ENCODE measurements at places on chromosomes 5 and 9. TPM values are rescaled to one million over a fixed set of nuclear protein-coding genes. Genes with fewer than 3 reads are reported as not detected.
A peak's percentile ranks its signal among the peaks of the same experiment; 100 is the strongest.

DNA sequence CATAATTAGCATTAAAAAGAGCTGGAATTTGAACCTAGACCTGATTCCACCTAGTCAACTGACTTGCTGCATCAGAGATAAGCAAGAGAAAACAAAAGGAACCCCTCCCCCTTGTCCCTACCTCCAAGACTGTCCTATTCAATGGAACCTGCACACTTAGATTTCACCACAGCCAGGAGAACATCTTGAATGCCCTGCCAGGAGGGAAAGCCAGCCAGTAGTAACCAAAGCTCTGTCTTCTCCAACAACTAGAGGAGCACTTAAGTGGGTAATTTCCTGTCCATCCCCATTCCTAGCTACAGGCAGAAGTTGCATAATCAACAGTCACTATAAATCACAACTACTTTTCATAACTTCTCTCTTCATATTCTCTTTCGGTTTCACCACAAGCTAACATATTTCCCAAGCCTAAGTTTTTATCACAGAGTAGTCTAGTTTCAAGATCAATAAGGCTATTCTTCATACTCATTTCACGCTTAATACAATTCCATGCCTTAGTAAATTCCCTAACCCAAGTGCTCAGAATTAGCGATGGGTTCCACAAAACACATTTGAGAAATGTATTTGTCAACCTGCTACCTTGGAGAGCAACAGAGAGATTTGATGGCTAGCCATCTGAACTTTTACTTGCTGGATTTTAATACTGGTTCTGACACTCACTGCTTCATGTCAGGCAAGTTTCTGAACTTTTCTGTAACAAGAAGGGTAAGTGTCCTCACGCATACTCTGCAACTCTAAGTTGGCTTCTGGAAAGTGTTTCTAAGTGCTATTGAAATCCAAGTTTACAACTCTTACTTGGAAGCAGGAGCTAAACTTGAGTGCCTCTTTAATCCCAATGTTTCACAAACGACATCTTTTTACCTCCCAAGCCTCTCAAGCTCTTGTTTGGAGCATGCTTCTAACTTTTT lies 2.0 kb downstream of the DENND1A start:
- no peaks in the 10 kb centered on the region for H3K27me3 ChIP-seq
- H3K36me3 ChIP-seq: no peaks in the 10 kb centered on the region
- DNase-seq: no peak

DNA sequence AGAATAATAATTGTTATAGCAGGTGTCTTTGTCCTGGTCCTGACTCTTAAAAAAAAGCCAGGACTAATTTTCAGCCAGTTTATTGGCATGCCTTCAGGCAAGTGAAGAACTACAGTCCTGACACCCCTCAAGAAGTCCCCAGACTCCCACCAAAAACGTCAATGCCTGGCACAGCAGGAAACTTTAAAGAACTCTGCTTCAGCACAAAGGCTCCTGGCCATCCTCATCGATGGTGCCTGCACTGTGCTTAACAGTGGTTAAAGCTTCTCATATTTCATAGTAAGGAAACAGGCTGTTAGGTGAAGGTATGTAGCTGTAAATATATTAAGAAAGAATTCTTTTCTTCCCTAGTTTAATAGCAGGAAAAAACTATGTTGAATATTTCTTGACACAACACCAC lies 280.1 kb upstream of the PUM3 start:
- no peak for DNase-seq
- no peak overlapping the region for H3K27ac ChIP-seq
- no peaks in the 10 kb centered on the region for H3K36me3 ChIP-seq
- no peaks in the 10 kb centered on the region for H3K4me1 ChIP-seq
- no peak overlapping the region for H3K4me3 ChIP-seq
- H3K27me3 ChIP-seq: no peaks in the 10 kb centered on the region

GRCh38 chr5:3220638-3221288 lies 374.9 kb upstream of the IRX1 start:
- no peaks in the 10 kb centered on the region for H3K36me3 ChIP-seq
- no peaks in the 10 kb centered on the region for H3K4me1 ChIP-seq
- H3K27me3 ChIP-seq: no peaks in the 10 kb centered on the region
- H3K4me3 ChIP-seq: no peak overlapping the region
- no peak for DNase-seq

Gene CFAP90
- 3.6 TPM for total RNA-seq

GRCh38 chr5:2105141-2105540 lies 222.4 kb upstream of the IRX4 start:
- no peaks in the 10 kb centered on the region for H3K4me1 ChIP-seq
- DNase-seq: peak; percentile 18
- no peak overlapping the region for H3K27ac ChIP-seq
- no peaks in the 10 kb centered on the region for H3K36me3 ChIP-seq
- no peak overlapping the region for H3K4me3 ChIP-seq

GRCh38 chr5:172602783-172603231 lies 38.3 kb upstream of the NEURL1B start:
- no peaks in the 10 kb centered on the region for H3K27me3 ChIP-seq
- peaks cover 4% of the 10 kb centered on the region for H3K4me1 ChIP-seq
- peak; percentile 35 for DNase-seq
- no peaks in the 10 kb centered on the region for H3K36me3 ChIP-seq
- peak overlapping the region; percentile 89 for H3K27ac ChIP-seq

Gene PCDHGB5
- 12.3 TPM for total RNA-seq

DNA sequence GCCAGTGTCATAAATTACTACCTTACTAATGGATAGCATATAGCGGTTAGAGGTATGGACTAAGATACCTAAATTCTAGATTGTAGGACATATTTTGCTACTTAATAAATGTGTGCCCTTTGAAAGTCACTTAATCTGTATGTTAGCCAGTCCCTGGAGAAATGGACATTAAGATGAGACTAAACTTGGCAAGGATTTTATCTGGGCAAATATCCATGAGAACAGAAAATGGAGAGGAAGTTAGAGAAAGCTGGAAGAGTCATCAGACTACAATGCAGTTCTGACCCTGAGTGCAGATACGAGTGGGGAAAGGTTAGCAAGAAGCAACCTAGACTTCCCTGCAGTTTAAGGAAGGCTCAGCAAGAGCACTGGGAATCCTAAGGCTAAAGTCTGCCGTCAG lies 33.0 kb downstream of the TBCA start:
- H3K4me3 ChIP-seq: no peak overlapping the region
- no peak overlapping the region for H3K27ac ChIP-seq
- no peaks in the 10 kb centered on the region for H3K4me1 ChIP-seq
- no peak for DNase-seq

- H3K27ac ChIP-seq: no peak overlapping the region
- no peak overlapping the region for H3K4me3 ChIP-seq
- no peak for DNase-seq
- H3K4me1 ChIP-seq: no peaks in the 10 kb centered on the region
Observed at GRCh38 chr9:81971727-81972126, 16.8 kb upstream of the SPATA31D1 start.

Gene C6
- 46.2 TPM for total RNA-seq

DNA sequence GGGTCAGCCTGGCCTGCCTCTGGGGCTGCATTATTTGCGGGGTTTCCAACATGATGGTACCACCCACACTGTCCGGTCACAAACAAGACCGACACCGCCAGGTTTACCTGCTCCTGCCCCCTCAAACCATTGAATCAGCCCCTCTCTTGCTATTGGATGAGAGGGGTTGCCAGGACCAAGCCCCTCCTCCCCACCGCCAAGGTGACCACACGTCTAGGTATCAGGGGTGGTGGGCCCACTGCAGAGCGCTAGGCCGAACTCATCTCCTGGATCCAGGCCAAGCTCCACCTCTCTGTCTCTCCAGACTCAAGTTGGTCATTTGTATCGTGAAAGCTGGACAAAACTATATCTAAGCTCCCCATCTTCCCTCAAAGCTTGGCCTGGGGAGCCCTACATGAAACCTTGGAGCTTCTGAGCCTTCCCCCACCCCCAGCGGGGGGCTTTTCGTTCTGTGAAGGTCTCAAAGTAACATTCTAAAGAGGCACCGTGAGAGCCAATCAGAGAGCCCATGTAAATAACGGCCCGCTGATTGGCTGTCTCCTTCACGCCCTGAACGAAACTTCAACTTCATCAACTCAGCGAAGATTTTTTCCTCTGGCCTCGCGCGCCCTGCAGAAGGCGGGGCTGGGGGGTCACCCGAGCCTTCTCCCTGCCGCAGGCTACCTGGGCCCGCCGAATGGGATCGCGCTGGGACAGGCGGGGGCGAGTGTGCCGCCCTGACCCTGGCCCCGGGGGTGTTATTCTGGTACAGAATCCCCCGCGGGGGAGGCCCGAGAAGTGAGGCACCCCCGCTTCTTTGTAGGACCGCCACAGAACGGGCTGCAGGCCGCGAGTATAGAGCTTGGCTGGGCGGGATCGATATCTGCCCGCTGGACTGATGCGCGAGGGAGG lies 49.6 kb upstream of the PSD2 start:
- H3K27me3 ChIP-seq: peaks cover 3% of the 10 kb centered on the region
- peaks cover 12% of the 10 kb centered on the region for H3K4me1 ChIP-seq
- no peaks in the 10 kb centered on the region for H3K36me3 ChIP-seq
- DNase-seq: peak; percentile 96

DNA sequence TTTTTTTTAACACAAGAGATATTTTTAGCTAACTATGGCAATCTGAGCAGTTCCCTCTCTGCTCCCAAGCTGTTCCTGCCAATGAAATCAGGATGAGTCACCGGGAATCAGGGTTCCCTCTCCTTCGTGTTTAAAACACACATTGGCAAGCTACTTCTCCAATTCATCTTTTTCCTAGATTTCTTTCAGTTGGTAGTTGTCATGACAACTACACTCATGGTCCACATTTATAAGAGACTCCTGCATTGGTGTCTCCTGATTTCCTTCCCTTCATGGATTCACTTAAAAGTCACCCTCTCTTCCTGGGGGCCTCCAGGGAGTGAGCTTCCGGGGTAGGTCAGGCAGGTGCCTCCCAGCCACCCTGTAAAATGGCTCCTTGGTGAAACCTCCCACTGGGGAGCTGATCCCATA lies 72.3 kb upstream of the NIPAL4 start:
- no peak overlapping the region for H3K27ac ChIP-seq
- H3K4me1 ChIP-seq: no peaks in the 10 kb centered on the region
- no peaks in the 10 kb centered on the region for H3K27me3 ChIP-seq
- H3K36me3 ChIP-seq: peaks cover 52% of the 10 kb centered on the region

DNA sequence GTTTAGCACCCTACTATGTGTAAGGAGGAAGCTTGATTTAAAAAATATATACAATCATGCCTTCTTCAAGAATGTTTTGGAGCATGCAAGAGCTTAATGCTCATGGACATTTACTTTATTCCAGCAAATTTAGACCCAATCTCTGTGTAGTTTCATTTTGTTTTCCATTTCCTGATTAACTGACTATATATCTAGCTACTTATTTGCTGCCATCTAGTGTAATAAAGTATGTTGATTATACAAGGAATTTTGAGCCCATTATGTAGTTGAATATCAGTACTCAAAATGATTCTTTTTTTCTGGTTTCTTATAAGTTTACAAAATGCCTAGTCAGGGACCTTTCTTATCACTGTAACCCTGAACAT lies 100.0 kb upstream of the CCDC152 start:
- H3K4me1 ChIP-seq: no peaks in the 10 kb centered on the region
- DNase-seq: no peak
- H3K36me3 ChIP-seq: no peaks in the 10 kb centered on the region
- no peak overlapping the region for H3K27ac ChIP-seq

Gene FBXO10
- 6.7 TPM for total RNA-seq

Gene SLC27A6
- total RNA-seq: not detected

DNA sequence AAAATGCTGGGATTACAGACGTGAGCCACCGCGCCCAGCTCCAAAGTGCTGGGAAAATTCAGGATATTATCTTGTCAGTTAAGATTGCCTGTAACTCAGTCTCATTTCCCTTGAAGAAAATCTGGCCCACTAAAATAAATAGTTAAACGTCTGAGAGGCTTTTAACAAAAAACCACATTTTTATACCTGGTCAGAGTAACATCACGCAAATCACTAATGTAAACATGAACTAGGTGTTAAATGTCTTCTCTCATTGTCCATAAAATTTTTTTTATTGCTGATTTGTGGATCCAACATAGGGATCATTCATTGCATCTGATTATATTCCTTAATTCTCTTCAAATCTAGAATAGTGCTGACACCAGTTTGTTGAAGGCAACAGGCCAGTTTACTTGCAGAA lies 22.3 kb downstream of the CNOT6 start:
- no peak overlapping the region for H3K27ac ChIP-seq
- no peaks in the 10 kb centered on the region for H3K27me3 ChIP-seq
- no peaks in the 10 kb centered on the region for H3K36me3 ChIP-seq

GRCh38 chr5:77645158-77645994 lies 6.9 kb upstream of the OTP start:
- no peak overlapping the region for H3K4me3 ChIP-seq
- DNase-seq: peak; percentile 61
- no peak overlapping the region for H3K27ac ChIP-seq

GRCh38 chr9:121711797-121712196 lies 60.4 kb downstream of the DAB2IP start:
- no peaks in the 10 kb centered on the region for H3K27me3 ChIP-seq
- no peak for DNase-seq
- no peak overlapping the region for H3K27ac ChIP-seq
- peaks cover 41% of the 10 kb centered on the region for H3K4me1 ChIP-seq
- H3K4me3 ChIP-seq: no peak overlapping the region

Gene TEX48
- not detected for total RNA-seq

- H3K4me3 ChIP-seq: no peak overlapping the region
- no peak overlapping the region for H3K27ac ChIP-seq
- no peaks in the 10 kb centered on the region for H3K4me1 ChIP-seq
- DNase-seq: no peak
- H3K36me3 ChIP-seq: no peaks in the 10 kb centered on the region
Observed at GRCh38 chr9:82152181-82152580, 163.6 kb downstream of the SPATA31D1 start.

Gene LCN9
- total RNA-seq: not detected

Gene SGCD
- total RNA-seq: 2.7 TPM

Gene ARID3C
- not detected for total RNA-seq

Gene TENT4A
- 22.8 TPM for total RNA-seq

Gene ECM2
- 7.6 TPM for total RNA-seq

- H3K4me3 ChIP-seq: no peak overlapping the region
- no peaks in the 10 kb centered on the region for H3K36me3 ChIP-seq
- no peaks in the 10 kb centered on the region for H3K4me1 ChIP-seq
- H3K27ac ChIP-seq: no peak overlapping the region
- H3K27me3 ChIP-seq: no peaks in the 10 kb centered on the region
Observed at GRCh38 chr9:93896496-93897033, 58.6 kb downstream of the BARX1 start.

GRCh38 chr9:129558551-129559505 lies 62.1 kb downstream of the C9orf50 start:
- H3K27ac ChIP-seq: peak overlapping the region; percentile 93
- no peak overlapping the region for H3K4me3 ChIP-seq
- H3K36me3 ChIP-seq: no peaks in the 10 kb centered on the region
- peaks cover 39% of the 10 kb centered on the region for H3K4me1 ChIP-seq
- no peaks in the 10 kb centered on the region for H3K27me3 ChIP-seq

Data from kidney (tissue), 22 donors.